Smooth muscle cell of the brain vasculature (primary cell): ENCODE measurements at places on chromosomes 6 and 20.

GRCh38 chr6:87093651-87094050, 1.3 kb downstream of the CGA start:
- DNase-seq, result no peak

DNA sequence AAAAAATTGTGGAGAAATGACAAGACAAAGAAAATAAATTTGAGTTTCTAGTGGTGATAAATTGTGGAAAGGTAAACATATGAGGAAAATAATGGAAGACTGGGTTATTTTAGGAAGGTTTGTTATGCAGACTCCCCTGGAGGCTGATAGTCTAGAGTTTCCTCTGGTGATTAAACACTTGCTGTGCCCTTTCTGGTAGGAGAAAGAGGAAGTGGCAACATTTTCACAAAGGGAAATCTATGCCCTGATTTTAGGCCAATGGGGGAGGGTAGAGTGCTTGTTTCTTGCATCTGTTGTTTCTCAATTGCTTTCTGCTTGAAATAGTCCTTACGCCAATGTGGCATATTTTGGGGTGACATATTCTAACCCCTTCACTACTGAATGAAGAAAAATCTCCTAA, 129.1 kb upstream of the DOK5 start:
- DNase-seq, result no peak

GRCh38 chr6:44855562-44856411, 468.3 kb downstream of the CDC5L start:
- no peak for DNase-seq

GRCh38 chr6:75381877-75382633, 97.5 kb upstream of the TMEM30A start:
- DNase-seq, result no peak

- no peak for DNase-seq
These were observed 159.5 kb downstream of the VEGFA start for GRCh38 chr6:43929511-43929910.

GRCh38 chr6:98880486-98880885, 46.1 kb downstream of the POU3F2 start:
- DNase-seq, result no peak

DNA sequence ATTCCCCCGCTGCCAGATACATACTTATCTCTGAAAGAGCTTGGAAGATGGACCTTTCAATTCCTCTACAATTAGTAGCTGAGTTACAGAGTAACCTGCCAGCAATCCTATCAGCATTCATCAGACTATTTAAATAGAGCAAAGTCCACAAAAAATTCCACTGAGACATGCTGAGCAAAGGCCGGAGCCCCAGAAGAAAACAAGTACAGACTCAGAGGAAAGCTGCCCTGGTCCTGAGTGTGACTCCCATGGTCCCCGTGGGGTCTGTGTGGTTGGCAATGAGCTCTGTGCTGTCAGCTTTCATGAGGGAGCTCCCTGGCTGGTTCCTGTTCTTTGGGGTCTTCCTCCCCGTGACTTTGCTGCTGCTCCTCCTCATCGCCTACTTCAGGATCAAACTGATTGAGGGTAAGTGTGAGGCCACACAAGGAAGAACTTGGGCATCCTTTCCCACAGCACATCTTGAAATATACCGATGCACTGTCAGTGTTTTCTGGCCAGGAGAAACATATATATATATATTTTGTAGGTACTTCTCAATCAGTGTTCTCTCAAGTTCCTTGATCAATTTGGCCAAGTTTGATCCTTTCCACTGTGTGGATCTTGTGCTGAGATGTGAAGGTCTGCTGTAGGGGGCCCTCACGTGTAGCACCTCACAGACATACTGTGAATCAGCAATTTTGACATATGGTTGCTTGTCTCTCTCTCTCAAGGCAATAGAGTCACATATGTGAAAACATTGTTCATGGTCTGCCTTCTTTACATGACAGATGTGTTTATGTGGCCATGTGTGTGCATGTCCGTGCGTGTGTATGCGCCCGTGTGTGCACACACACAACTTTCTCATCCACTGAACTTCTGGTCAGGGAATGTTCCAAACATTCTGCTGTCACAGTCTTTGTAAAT, at the start of gene SMLR1:
Gene SMLR1, plus strand, starts transcription at position 160 of the 903 bp plus-strand sequence. Its CDS starts 8 bp downstream, at position 168.
- DNase-seq, result no peak

- no peak for DNase-seq
These were observed 64.1 kb downstream of the C6orf118 start for GRCh38 chr6:165245287-165245686.

- DNase-seq, result no peak
These were observed 44.8 kb downstream of the ATRN start for GRCh38 chr20:3515379-3516170.

GRCh38 chr6:121848523-121849255, 413.2 kb downstream of the GJA1 start:
- DNase-seq, result no peak

DNA sequence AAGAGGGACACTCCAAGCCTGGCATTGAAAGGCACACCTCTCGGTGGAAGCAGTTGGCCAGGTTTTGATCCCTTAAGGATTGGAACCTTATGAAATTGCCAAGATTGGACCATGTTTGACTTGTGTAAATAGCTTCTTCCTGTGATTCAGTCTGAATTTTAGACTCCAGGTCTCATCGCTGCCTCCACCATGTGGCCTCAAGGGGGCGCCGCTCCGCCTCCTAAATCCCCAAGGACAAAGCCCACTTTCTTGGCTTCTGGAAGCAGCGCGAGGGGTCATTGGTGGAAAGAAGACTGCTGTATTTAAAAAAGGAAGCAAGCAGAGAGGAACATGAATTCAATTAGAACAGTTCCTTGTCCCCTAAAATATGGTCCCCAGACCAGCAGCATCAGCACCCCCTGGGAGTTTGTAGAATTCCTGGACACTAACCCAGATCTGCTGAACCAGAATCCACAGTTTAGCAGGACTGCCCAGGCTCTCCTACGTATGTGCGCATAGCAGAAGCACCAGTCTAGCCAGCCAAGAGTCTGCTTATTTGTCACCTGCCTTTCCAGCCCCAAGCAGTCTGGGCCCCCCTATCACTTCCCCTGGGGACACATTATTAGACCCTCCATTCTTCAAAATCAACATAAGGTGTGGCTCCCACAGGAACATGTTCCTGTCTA, 108.5 kb downstream of the LY86 start:
- DNase-seq, result no peak
